HFFc6 (cell line): ENCODE measurements at places on chromosomes 13 and 19. TPM values are rescaled to one million over a fixed set of nuclear protein-coding genes. Genes with fewer than 3 reads are reported as not detected.

DNA sequence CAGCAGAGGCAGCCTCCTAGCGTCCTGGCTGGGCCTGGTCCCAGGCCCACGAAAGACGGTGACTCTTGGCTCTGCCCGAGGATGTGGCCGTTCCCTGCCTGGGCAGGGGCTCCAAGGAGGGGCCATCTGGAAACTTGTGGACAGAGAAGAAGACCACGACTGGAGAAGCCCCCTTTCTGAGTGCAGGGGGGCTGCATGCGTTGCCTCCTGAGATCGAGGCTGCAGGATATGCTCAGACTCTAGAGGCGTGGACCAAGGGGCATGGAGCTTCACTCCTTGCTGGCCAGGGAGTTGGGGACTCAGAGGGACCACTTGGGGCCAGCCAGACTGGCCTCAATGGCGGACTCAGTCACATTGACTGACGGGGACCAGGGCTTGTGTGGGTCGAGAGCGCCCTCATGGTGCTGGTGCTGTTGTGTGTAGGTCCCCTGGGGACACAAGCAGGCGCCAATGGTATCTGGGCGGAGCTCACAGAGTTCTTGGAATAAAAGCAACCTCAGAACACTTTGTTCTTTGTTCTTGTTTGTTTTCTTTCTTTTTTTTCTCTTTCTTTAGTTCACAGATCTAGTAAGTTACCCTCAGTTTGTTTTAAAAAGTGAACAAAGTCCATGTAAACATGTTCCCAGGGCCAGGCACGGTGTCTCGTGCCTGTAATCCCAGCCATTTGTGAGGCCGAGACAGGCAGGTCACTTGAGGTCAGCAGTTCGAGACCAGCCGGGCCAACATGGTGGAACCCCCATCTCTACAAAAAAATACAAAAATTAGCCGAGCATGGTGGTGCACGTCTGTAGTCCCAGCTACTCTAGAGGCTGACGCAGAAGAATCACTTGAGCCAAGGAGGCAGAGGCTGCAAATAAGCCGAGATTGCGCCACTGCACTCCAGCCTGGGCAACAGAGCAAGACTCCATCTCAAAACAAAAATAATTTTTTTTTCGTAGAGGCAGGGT is 10.2 kb downstream of the ANGPTL4 start:
- DNase-seq, result no peak

GRCh38 chr13:67740871-67741535 is 510.9 kb upstream of the PCDH9 start:
- no peak for DNase-seq

Gene MAP4K1
- total RNA-seq, result 0.69 to 0.81 TPM in 2 of 3 replicates, not detected in the other

- DNase-seq, result peak; percentile 52
These were observed at the start of gene SLC44A2 for GRCh38 chr19:10625003-10625761. SLC44A2 (plus strand) TSS chr19:10625553; CDS start chr19:10625634, 81 bp downstream.

GRCh38 chr13:98890186-98890585 is 87.7 kb downstream of the DOCK9 start:
- peak; percentile 88 for DNase-seq

Gene NTF4
- total RNA-seq, result 0.74 TPM in 1 of 3 replicates, not detected in the others

DNA sequence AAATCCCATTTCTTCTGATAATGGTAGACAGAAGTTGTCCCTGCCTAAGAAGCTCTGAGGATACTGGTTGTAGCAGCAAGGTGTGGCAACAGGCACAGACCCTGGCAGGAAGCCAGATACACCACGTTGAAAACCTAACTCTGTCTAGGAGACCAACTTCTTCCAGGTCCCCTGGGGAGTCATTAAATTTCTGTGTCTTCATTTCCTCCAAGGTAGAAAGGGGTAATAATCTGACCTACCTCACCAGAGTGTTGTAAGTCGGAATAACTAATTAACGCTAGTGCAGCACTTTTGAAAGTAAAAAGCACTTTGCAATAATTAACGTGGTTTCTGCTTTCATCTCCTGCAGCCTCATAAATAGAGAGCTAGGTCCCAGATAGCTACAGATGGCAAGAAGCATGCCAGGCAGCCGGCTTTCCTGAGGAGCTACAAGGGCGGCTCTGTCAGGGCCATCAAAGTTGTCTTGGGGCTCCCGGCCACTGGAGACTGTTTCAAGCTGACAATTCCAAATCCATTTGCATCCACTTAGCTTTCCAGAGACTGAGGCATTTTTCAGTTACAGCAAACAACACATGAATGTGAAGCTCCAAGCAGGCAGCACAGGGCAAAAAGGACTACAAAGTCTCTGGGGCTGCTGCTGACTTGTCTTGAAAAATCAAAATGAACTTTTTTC is 176.2 kb downstream of the FOXO1 start:
- no peak for DNase-seq

GRCh38 chr13:75533861-75534260 is 3.8 kb downstream of the COMMD6 start:
- no peak for DNase-seq

GRCh38 chr13:107018285-107018684 is 450.3 kb upstream of the ARGLU1 start:
- DNase-seq, result no peak

GRCh38 chr13:80900561-80900960 is 559.6 kb upstream of the SPRY2 start:
- DNase-seq, result no peak

GRCh38 chr19:10226021-10226375 is 5.1 kb downstream of the S1PR2 start:
- no peak for DNase-seq

Gene CGB3
- not detected in 3 replicates for total RNA-seq

GRCh38 chr13:97856304-97856675 is 97.2 kb upstream of the IPO5 start:
- no peak for DNase-seq

DNA sequence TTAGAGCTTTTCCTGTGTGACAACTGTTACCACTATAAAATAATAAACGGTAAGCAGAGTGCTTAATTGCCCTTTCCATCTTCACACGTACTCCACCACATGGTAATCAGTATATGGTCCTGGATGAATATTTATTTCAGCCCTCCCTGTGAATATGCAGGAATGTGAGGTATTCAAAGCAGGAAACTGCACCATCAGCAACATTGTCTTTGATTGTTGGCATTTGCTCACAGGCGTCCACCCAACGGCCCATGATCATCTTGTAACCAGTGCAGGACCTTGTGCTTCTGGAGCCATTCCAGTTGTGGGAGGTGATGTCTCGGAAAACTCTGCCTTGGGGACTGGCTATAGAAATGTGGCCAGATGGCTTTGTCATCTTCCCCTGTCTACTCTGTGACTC is 132.6 kb downstream of the COG6 start:
- DNase-seq, result no peak

Gene KLK15
- not detected in 3 replicates for total RNA-seq

Gene ZNF285
- 1.5 to 2.2 TPM (median 1.9 TPM) in 3 replicates for total RNA-seq

DNA sequence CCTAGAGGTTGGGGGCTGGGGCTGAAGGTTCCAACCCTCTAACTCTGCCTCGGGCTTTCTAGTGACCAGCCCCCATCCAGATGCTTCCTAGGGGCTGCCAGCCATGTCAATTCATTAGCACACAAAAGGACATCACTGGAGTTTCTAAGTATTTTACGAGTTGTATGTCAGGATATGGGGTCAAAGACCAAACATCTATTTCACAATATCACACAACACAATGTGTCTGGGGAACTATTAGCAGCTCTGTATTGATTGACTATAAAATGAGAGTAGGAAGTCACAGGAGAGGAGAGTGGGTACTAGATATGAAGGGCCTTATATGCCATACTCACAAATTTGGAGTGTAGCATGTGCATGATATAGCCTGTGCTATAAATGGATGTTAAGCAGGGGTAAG is 42.1 kb downstream of the LPAR6 start:
- no peak for DNase-seq

DNA sequence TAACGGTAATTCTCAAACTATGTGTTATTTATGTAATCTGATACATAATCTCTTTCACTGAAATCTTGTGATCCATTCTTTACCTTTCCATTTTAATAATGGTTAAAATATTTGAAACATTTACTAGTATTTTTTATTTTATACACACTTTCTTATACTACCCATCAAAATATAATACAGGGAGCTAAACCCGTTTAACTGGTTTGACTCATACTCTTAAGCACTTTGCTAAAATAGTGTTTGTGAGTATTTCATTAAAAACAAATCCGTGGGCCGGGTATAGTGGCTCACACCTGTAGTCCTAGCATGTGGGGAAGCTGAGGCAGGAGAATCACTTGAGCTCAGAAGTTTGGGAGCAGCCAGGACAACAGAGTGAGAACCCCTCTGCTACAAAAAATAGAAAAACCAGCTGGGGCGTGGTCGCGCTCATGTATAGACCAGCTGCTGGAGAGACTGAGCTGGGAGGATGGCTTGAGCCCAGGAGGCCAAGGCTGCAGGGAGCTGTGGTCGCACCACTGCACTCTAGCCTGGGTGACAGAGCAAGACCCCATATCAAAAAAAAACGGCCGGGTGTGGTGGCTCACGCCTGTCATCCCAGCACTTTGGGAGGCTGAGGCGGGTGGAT is 43.8 kb upstream of the DCUN1D2 start:
- no peak for DNase-seq

DNA sequence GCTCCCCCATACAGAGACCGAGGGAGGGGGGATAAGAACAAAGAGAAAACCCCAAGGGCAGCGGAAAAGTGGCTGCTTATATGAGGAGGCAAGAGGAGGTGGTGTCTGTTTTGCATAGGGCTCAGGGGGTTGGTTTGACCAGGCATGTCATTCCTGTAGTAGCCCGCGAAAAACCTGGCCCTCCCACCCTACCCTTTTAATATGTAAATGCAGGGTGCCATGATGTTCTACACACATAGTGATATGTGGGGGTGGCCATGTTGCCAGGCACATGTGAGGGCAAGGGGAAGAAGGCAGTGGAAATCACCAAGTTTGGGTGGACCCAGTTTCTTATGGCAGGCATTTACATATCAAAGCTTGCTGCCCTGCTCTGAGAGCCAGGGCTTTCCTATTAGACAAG is 203.5 kb upstream of the UBL3 start:
- DNase-seq, result no peak

DNA sequence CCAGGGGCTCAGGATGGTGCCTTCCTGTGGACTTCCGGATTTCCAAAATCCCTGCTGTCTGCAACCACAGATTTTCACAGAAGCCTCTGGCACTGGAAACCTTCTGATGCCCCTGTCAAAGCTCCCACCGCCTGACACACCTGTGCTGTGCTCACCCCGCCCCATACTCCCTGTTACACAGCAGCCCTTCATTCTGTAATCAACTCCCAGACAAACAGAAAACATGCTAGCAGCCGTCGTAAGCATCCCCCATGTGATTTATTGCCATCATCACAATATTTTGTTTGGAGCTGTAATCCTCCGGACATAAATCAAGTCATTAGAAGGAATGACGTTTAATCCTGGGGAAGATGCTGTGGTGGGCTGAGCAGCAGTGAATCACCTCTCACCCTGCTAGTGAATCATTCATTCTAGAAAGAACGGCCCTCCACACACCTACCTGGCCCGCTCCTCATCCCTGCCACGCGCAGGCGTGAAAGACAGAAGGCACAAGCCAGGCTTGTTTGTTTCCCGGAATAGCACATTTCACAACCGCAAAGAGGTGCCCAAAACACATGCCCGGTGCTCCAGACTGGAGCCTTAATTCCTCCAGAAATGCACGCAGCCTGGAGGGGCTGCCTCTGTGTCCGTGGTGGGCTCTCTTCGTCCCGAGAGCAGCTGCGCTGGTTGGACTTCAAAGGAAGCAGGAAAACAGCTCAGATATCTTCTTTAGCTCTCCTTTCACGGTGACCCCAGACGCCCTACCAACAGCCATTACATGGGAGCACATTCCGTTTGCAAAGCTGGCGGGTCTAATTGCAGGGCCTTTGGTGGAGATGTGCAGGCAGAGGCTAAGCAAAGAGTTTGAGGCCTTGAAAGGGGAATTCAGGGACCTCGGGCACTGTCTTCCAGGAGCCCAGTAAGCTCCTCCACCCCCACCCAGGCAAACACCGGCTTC is 41.3 kb upstream of the KCTD15 start:
- DNase-seq, result no peak

- no peak for DNase-seq
These were observed 42.7 kb upstream of the ZNF780A start for GRCh38 chr19:40133491-40133890.

DNA sequence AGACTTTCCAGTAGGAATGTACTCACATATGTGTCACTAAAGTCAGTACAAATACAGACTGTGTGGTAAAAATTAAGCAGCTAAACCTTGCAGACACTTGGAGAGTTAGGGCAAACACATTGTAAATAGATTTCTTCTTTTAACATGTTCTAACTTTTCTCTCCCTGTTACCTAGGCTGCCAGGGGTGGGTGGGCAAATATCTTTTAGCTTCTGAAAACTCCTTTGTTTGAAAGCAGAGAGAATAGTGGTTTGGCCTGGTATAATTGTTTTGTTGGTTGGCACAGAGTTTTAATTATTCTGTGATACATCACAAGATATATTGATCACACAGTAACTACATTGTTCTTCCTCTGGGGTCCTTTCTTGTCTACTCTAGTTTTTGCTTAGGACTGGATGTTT is 289.8 kb upstream of the DACH1 start:
- no peak for DNase-seq

Gene DAND5
- not detected in 3 replicates for total RNA-seq

DNA sequence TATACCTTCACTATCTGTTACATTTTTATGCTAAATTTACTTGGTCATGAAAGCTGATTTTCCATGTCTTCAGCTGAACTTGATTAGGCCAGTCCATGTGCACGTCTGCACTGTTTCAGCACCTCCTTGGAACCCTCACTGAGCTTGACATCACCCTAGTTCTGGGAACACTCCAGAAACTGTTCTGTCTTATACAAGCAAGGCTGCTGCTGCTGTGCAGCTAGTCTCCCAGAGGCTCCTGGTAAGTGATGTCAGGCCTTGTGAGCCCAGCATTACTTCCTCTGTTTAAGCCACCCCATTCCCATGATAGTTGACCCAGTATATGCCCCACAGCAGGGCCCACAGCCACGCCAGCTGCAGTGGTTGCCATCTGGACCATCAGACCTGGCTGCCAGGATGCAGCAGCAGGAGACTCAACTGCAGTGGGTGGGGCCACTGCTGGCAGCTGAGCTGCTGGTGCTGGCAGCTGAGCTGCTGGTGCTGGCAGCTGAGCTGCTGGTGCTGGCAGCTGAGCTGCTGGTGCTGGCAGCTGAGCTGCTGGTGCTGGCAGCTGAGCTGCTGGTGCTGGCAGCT is 90.5 kb upstream of the AKAP11 start:
- DNase-seq, result no peak

- no peak for DNase-seq
These were observed 36.0 kb downstream of the GNG7 start for GRCh38 chr19:2666344-2666994.

DNA sequence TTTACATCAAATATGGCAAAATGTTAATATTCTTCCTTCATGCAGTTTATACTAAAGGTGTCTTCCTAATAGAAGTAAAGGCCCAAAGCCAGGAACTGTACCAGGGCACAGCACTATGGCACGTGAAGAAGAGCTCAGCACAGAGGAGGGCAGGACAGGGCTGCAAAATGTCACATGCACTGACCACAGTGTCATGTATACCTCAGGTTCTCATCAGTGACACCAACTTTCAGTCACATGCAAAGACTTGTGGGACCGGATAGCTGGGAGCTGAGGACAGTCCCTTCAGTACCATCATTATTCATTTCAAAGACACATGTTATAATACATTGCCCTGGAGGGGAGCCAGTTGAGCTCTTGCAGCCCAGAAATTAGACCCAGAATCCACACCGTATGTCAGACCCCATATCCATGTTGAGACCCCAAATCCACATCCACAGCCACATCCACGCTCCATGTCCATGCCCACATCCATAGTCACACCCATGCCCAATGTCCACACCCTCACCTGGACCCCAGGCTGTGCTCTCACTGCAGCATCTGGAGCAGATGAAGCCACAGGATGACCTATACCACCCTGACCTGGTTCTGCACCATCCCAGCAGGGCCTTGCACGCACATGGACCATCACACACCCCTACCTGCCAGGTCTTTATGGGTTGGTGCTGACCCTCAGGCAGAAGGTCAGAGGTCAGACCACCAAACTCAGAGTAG is 111.8 kb downstream of the TUBA3C start:
- DNase-seq, result no peak

Gene RGCC
- total RNA-seq, result 0.22 TPM in 1 of 3 replicates, not detected in the others
